Activated naive CD8-positive, alpha-beta T cell treated with anti-CD3 and anti-CD28 coated beads for 36 hours (primary cell): ENCODE measurements at places on chromosomes 6 and 20. TPM values are rescaled to one million over a fixed set of nuclear protein-coding genes. Genes with fewer than 3 reads are reported as not detected.

DNA sequence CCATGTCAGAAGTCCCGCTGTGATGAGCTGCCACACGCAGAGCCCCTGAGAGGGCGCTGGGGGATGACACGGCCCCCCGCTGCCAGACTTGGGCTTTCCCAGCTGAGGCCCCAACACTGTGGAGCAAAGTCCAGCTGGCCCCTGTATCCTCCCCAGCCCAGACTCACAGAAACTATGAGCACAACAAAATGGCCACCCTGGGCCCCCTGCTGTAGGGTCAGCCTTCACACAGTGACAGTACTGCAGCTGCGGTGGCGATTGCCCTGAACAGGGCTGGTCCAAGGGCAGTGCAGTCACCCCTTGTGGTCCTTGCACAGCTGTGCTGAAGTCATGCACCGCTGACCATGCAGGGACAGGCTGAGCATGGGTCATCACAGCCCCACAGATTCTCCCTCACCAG is 78.2 kb upstream of the CST7 start:
- H3K36me3 ChIP-seq, result no peaks in the 10 kb centered on the region
- no peak overlapping the region for H3K4me3 ChIP-seq
- H3K27ac ChIP-seq, result no peak overlapping the region
- peaks cover 4% of the 10 kb centered on the region for H3K27me3 ChIP-seq
- DNase-seq, result no peak
- no peaks in the 10 kb centered on the region for H3K4me1 ChIP-seq

DNA sequence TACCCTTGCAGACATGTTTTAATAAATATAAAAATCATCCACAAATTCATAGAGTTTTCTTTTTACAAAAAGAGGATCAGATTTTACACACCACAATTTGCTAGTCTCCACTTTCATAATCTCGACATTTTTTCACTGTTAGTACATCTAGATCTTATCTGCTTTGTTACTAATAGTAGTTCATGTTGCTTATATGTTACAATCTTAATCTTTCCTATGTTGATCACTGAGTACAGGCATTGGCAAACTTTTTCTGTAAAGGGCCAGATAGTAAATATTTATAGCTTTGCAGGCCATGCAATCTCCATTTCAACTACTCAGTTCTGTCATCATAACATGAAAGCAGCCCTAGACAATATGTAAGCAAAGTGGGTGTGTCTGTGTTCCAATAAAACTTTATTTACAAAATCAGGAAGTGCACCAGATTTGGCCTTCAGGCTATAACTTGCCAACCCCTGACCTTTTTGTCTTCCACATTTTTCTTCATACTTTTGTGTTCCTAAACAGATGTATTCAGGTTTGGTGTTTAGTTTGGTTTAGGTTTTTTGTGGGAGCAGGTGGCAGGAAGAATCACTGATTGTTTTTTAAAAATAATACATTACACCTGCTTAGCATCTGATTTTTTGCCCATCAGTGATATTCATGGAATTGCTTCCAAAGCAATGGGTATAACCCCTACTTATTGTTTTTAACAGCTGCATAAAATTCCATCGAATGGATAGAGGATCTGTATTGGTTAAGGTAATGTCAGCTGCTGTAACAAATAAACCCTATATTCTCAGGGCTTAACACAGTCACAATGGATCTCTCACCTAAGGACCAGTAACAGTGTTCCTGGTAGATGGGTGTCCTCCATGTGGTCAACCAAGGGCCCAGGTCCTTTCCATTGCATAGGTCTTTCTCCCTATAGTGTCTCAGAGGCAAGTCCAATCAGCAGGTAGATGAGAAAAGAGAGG is 61.2 kb downstream of the EYA2 start:
- H3K27ac ChIP-seq, result no peak overlapping the region
- H3K4me1 ChIP-seq, result peaks cover 6% of the 10 kb centered on the region
- no peaks in the 10 kb centered on the region for H3K36me3 ChIP-seq
- DNase-seq, result no peak
- H3K4me3 ChIP-seq, result no peak overlapping the region

Gene GPR31
- total RNA-seq, result not detected

DNA sequence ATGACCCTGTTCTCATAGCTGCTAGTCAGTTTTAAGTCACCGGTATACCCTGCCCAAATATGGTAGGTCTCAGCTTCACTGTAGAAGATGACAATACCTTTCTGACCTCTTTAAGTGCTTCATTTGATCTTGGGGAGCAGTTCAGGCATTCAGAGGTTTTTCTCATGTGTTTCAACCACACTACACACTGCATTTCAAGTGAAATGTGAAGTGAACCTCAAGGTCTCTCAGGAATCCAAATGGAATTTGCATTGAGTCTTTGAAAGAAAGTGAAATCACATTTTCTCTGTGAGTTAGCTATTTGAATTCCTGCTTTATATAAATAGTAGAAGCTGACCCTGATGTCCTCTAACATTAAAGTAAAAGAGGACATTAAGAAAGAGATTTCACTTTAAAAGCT is 461.6 kb downstream of the ADGRB3 start:
- no peak for DNase-seq
- no peaks in the 10 kb centered on the region for H3K27me3 ChIP-seq
- no peaks in the 10 kb centered on the region for H3K36me3 ChIP-seq
- H3K4me1 ChIP-seq, result no peaks in the 10 kb centered on the region
- no peak overlapping the region for H3K4me3 ChIP-seq

- no peak for DNase-seq
- no peaks in the 10 kb centered on the region for H3K4me1 ChIP-seq
- no peak overlapping the region for H3K4me3 ChIP-seq
- no peaks in the 10 kb centered on the region for H3K36me3 ChIP-seq
- no peak overlapping the region for H3K27ac ChIP-seq
Measured at GRCh38 chr6:85096976-85097375, 332.6 kb upstream of the TBX18 start.

Gene CLIC5
- total RNA-seq, result 0.50 TPM

GRCh38 chr6:157108923-157109322 is 214.4 kb downstream of the TMEM242 start:
- no peak overlapping the region for H3K4me3 ChIP-seq
- peaks cover 20% of the 10 kb centered on the region for H3K36me3 ChIP-seq
- H3K4me1 ChIP-seq, result peaks cover 31% of the 10 kb centered on the region
- H3K27me3 ChIP-seq, result no peaks in the 10 kb centered on the region
- H3K27ac ChIP-seq, result no peak overlapping the region
- DNase-seq, result no peak

GRCh38 chr6:157887892-157888291 is 64.8 kb downstream of the SNX9 start:
- H3K4me1 ChIP-seq, result peaks cover 73% of the 10 kb centered on the region
- H3K27ac ChIP-seq, result no peak overlapping the region
- H3K36me3 ChIP-seq, result peaks cover 83% of the 10 kb centered on the region

DNA sequence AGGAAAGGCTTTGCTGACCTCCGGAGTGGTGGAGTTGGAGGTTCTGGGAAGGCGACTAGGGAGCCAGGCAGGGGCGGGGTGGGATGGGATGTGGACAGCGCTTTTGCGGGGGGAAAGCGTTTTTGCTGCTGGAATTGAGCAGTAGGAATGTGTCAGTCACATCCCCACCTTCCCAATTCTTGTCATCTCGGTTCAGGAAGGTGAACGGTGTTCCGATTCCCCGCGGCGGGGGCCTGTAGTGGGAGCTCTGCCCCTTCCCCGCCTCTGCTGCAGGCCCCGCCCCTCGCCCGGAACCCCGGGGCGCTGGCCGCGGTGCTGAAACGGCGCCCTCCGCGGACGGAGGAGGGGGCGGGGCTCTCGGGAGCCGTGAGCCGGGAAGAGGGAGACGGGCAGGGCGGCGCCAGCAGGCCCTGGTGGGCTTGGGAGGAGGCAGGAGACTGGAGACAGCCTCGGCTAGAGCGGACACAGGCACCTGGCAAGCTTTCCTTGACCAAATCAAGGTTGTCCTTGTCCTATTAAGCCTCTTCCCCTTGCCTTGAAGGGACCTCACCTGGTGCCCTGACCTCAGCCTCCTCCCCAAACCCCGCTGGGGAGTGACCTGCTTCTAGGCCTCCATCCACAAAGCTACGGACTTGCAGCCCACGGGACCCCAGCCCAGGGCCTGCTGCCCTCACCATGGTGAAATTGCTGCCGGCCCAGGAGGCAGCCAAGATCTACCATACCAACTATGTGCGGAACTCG is at the start of gene LHFPL5:
Gene LHFPL5, plus strand, starts transcription at position 357 of the 741 bp plus-strand sequence. Its CDS starts 319 bp downstream, at position 676.
- H3K36me3 ChIP-seq, result no peaks in the 10 kb centered on the region
- H3K27ac ChIP-seq, result no peak within 1 kb of the TSS
- H3K27me3 ChIP-seq, result peaks cover 30% of the 10 kb centered on the region

DNA sequence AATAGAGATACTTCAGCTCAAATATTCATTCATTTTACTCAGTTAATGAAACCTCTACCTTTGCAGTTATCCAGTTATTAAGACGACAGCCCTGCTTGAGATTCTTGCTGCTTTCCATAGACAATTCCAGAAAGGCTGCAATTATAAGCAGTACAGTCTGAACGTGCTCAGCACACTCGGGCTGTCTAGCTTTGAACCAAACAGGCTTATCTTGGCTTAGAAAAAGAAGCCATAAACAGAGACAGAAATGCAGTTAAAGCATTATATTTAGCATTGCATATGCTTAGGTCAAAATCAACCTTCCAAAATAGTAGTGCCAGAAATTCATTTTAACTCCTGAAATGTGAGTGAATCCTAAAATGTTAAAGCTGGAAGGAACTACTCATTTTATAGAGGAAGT is 204.1 kb upstream of the KCNQ5 start:
- DNase-seq, result no peak
- no peaks in the 10 kb centered on the region for H3K4me1 ChIP-seq
- no peak overlapping the region for H3K27ac ChIP-seq
- no peaks in the 10 kb centered on the region for H3K36me3 ChIP-seq
- no peak overlapping the region for H3K4me3 ChIP-seq
- peaks cover 18% of the 10 kb centered on the region for H3K27me3 ChIP-seq

DNA sequence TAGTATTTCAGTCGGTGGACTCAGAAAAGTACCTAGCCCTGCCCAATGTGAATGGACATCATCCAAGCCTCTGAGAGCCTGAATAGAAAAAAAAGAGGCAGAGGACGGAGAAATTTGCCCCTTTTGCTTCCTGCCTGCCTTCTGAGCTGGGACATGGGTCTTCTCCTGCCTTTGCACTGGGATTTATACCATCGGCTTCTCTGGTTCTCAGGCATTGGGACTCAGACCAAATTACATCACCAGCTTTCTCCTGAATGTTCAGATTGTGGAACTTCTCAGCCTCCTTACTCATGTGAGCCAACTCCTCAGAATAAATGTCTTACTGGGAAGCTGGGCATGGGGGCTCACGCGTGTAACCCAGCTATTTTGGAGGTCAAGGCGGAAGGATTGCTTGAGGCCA is 19.8 kb downstream of the KCNB1 start:
- no peaks in the 10 kb centered on the region for H3K36me3 ChIP-seq
- H3K27me3 ChIP-seq, result peaks cover 12% of the 10 kb centered on the region
- no peak for DNase-seq
- no peak overlapping the region for H3K27ac ChIP-seq
- no peak overlapping the region for H3K4me3 ChIP-seq
